Central memory CD8-positive, alpha-beta T cell (primary cell): ENCODE measurements at places on chromosomes 5 and 9.
A peak's percentile ranks its signal among the peaks of the same experiment; 100 is the strongest.

DNA sequence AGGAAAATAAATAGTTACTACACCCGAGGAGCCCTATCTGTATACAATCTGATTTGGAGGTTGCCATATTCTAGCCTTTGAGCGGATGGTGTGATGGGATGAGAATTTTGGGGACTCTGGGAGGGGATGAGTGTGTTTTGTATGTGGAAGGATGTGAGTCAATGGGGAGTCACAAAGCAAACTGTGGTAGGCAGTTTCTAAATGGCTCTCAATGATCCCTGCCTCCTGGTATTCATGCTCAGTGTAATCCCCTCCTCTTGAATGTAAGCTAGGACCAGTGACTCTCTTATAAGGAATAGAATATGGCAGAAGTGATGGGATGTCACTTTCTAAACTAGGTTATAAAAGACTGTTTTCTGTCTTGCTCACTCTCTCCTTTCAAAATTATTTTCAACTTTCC is 205.7 kb upstream of the RIOK2 start:
- no peak overlapping the region for H3K4me3 ChIP-seq
- no peak for DNase-seq
- H3K27me3 ChIP-seq, result no peaks in the 10 kb centered on the region
- no peak overlapping the region for H3K27ac ChIP-seq
- H3K36me3 ChIP-seq, result no peaks in the 10 kb centered on the region

GRCh38 chr9:112378328-112379176 is 1.4 kb upstream of the HSDL2 start:
- peak overlapping the region; percentile 98 for H3K4me3 ChIP-seq
- H3K27me3 ChIP-seq, result no peaks in the 10 kb centered on the region
- H3K27ac ChIP-seq, result peak overlapping the region; percentile 96
- no peak for DNase-seq
- H3K36me3 ChIP-seq, result peaks cover 18% of the 10 kb centered on the region
- H3K4me1 ChIP-seq, result peaks cover 45% of the 10 kb centered on the region

GRCh38 chr5:165673499-165673898 is 2168.1 kb downstream of the MAT2B start:
- H3K27ac ChIP-seq, result no peak overlapping the region
- H3K36me3 ChIP-seq, result no peaks in the 10 kb centered on the region
- H3K4me1 ChIP-seq, result no peaks in the 10 kb centered on the region
- no peak for DNase-seq

- peaks cover 78% of the 10 kb centered on the region for H3K4me1 ChIP-seq
- H3K36me3 ChIP-seq, result no peaks in the 10 kb centered on the region
- H3K27ac ChIP-seq, result peak overlapping the region; percentile 8
- H3K4me3 ChIP-seq, result no peak overlapping the region
- DNase-seq, result no peak
Measured at GRCh38 chr9:20526500-20527319, 95.6 kb downstream of the MLLT3 start.

DNA sequence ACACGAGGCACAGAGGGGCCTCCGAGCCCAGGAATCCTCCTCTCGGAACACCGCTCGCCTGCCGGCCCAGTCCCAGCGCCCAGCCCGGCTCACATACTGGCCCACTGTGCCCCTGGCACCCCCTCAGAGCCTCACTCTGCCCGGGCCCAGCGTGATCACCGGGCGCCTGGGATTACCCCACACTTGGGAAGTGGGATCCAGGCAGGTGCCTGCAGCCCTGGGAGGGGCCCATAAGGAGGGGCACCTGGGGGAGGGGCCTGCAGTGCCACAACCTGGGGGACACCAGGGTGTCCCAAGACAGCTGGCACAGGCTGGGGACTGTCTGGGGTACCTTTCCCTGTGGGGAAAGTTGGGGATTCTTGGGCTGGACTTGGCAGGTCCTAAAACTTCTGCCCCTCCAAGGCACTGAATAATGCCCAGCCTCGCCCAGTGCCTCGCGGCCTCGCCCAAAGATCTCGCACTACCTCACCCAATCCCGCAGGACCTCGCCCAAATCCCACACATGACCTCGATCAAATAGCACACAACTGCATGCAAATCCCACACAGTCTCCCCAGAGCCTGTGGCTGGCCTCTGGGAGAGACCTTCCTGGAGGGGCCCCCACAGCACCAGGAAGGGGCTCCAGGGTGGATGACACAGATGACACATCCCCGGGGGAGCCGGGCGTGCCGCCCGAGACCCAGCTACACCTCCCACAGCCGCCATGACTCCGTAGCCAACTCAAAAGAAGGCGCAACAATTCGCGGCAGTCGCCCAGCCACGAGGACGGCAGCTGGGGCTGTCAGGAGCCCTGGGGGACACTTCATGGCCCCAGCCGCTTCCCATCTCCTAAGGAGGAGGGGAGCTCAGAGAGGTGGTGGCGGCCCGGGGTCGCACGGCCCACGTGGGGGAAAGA is 13.7 kb downstream of the NOTCH1 start:
- no peaks in the 10 kb centered on the region for H3K27me3 ChIP-seq
- peak overlapping the region; percentile 70 for H3K4me3 ChIP-seq
- H3K4me1 ChIP-seq, result peaks cover 32% of the 10 kb centered on the region
- peak overlapping the region; percentile 87 for H3K27ac ChIP-seq
- no peak for DNase-seq

DNA sequence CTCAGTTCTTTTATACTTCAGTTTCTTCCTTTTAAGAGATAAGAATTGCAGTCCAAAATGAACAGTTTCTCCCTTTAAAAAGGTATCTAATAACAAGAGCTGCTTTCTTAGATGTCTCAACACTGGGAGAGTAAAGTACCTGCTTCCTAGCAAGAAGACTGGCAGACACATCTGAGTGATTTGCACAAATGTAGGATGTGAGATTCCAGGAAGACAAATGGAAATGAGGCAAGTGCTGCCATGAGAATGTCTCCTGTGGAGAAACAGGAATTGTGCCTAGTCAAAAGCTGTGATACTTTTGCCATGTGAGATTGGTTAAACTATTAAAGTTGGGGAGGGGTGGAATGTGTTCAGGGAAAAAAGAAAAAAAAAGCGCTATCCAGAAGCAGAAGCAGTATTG is 159.1 kb downstream of the HTR1A start:
- H3K27me3 ChIP-seq, result no peaks in the 10 kb centered on the region
- DNase-seq, result no peak
- no peak overlapping the region for H3K4me3 ChIP-seq
- peaks cover 2% of the 10 kb centered on the region for H3K36me3 ChIP-seq

DNA sequence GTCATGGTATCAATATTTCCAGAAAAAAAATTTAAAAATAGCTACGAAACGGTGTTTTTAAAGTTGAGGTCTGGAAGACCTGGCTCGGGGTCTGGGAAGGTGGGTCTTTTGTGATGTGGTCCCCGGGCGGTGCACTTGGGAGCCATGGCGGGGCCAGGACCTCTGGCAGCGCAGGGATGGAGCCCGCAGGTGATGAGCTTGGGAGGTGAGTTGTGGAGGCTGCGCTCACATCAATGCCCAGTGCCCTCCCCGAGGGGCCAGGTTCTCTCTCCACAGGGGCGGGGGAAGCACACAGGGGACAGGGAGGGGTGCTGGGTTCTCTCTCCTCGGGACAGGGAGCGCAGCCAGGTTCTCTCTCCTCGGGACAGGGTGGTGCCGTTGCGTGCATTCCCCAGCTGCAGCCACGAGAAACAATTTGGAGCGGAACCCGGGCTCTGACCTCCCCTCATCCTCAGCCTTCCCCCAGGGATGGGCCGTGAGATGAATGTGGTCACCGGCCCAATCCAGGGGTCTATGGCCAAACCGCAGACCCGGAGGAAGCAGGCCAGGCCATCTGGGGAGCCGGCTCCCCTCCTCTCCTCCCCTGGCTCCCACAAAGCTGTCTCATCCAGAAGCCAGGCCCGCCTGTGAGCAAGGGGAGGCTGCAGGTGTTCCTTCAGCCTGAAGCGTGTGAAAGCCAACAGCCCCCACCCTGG is 25.8 kb downstream of the DBH start:
- peaks cover 2% of the 10 kb centered on the region for H3K36me3 ChIP-seq
- peaks cover 38% of the 10 kb centered on the region for H3K27me3 ChIP-seq
- H3K4me1 ChIP-seq, result peaks cover 8% of the 10 kb centered on the region
- H3K27ac ChIP-seq, result no peak overlapping the region

- no peak overlapping the region for H3K4me3 ChIP-seq
- no peaks in the 10 kb centered on the region for H3K36me3 ChIP-seq
- peaks cover 85% of the 10 kb centered on the region for H3K27me3 ChIP-seq
- no peaks in the 10 kb centered on the region for H3K4me1 ChIP-seq
Measured at GRCh38 chr9:36755019-36755418, 182.3 kb downstream of the MELK start.

DNA sequence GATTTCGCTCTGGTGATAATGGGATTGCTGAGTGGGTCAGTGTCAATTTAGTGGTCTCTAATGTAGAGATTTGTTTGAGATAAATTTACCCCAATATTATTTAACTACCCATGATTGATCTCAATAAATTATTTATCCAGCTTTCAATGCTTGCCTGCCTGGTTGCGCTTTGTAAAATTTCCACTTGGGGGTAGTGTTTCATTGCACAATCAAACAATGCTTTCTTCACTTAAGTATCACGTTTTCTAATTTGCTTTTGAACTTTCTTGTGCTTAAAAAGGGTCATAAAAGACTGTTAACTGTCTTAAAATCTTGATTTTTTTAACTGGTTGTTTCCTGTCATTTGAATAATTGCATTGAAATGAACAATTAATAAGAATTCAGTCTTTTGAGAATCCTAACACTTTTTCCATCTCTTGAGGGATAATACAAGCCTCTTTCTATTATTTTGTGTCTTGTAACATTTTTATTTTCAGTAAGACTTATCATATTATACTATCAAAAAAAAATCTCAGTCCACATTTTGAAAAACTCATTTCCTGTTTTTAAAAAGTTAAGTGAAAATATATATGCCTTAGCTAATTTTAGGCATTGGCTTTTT is 18.7 kb downstream of the HSD17B4 start:
- no peak for DNase-seq
- no peak overlapping the region for H3K27ac ChIP-seq
- peaks cover 10% of the 10 kb centered on the region for H3K4me1 ChIP-seq
- H3K36me3 ChIP-seq, result peaks cover 4% of the 10 kb centered on the region

DNA sequence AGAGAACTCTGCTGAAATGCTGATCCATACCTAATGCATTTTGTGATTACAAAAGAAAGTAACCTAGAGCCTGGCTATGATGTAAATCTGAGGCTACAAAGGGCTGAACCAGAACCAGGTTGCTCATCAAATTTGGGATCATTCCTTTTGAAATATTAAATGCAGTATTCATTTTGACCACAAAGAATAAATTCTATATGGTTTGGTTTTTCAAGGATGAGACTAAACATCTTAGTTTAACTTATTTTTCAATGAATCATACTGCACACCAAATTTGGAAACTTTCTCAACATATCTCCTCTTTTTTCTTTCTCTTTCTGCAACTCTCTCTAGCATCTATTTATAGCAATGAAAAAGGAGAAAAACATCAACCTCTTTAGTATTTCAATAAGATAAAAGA is 46.5 kb downstream of the CEMIP2 start:
- peaks cover 63% of the 10 kb centered on the region for H3K36me3 ChIP-seq
- peaks cover 14% of the 10 kb centered on the region for H3K4me1 ChIP-seq
- no peaks in the 10 kb centered on the region for H3K27me3 ChIP-seq
- H3K27ac ChIP-seq, result no peak overlapping the region
- H3K4me3 ChIP-seq, result no peak overlapping the region
- DNase-seq, result no peak

- peaks cover 28% of the 10 kb centered on the region for H3K36me3 ChIP-seq
- no peaks in the 10 kb centered on the region for H3K27me3 ChIP-seq
- peaks cover 50% of the 10 kb centered on the region for H3K4me1 ChIP-seq
- H3K27ac ChIP-seq, result peak overlapping the region; percentile 97
Measured at GRCh38 chr9:89319015-89319905, 960 bp downstream of the SECISBP2 start.

DNA sequence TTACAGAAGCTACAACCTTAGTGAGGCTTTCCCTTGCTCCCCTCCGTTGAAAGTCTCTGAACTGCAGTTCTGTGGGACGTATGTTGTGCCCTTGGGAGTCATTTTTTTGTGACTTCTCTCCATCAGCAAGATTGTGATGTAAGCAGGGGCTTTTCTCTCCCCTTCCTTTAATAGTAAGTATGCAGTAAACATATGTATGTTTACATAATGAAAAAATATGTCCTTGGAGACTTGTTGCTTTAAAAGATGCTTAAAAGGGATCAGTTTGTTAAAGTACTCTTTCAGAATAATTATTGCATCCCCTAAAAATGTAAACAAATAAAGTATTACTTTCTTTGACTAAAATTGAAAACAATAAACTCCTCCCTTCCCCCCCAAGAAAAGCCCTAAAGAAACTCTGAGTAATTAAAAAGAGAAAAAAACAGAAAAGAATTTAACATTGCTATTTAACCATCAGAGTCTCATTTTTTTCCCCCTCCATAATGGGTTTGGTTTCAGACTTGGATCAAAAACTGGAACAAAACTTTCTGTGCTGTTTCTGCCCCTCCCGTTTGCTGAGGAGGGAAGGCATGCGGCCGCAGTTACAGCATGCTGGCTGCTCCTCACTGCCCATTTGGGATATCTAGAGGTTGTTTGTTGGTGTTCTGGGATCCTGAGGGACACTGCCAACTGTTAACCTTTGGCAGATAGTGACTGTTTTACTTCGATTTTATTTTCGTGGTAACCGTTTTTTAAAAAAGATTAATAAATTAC is 40.2 kb downstream of the TRIO start:
- H3K27ac ChIP-seq, result no peak overlapping the region
- H3K4me3 ChIP-seq, result no peak overlapping the region
- no peak for DNase-seq

DNA sequence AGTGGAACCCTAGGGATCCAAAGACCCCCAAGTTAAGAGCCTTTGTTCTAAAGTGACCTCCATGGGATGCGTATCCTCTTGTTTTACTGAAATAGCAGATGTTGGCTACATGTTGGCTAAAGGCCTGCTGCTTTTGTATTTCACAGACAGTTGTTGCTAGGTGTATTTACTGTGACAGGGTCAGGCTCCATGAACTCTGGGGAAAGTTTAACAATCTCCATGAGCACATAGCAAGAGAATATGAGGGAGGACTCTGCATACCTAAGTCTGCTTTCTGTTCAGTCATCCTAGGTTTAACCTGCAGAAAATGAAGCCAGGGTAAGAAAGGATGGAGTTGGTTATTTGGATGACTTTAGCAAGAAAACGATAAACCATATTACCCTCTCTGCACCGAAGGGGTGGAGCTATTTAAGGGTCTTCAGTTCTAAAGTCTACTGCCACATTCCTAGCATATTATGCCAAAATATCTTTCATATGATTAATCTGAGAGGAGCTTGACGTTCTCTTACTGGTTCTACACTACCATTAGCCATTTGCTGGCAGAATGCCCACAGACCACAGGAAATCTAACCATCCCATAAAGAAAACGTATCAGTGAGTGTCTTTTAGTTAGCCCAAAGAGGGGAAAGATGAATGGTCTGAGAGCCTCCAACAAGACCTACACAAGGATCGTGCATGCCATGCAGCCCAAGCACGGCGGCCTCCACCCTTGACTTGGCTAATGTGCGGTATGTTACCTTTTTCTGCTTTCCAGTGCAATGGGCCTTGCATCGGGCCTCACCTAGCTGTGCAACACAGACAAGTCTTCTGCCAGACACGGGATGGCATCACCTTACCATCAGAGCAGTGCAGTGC is 127.8 kb downstream of the SAXO1 start:
- H3K27me3 ChIP-seq, result peaks cover 42% of the 10 kb centered on the region
- H3K4me3 ChIP-seq, result no peak overlapping the region
- DNase-seq, result no peak
- no peak overlapping the region for H3K27ac ChIP-seq
- H3K36me3 ChIP-seq, result peaks cover 2% of the 10 kb centered on the region

- H3K4me1 ChIP-seq, result no peaks in the 10 kb centered on the region
- H3K27me3 ChIP-seq, result peaks cover 15% of the 10 kb centered on the region
- H3K36me3 ChIP-seq, result no peaks in the 10 kb centered on the region
- H3K27ac ChIP-seq, result no peak overlapping the region
- no peak overlapping the region for H3K4me3 ChIP-seq
- DNase-seq, result no peak
Measured at GRCh38 chr9:87593359-87593980, 95.8 kb downstream of the DAPK1 start.

GRCh38 chr5:171315386-171315891 is 6.4 kb downstream of the TLX3 start:
- H3K27ac ChIP-seq, result no peak overlapping the region
- DNase-seq, result no peak
- H3K4me3 ChIP-seq, result no peak overlapping the region
- peaks cover 9% of the 10 kb centered on the region for H3K36me3 ChIP-seq
